H54 (cell line): ENCODE measurements at places on chromosomes 16 and 17.

- no peak for DNase-seq
These were observed 162.8 kb upstream of the TNRC6C start for GRCh38 chr17:77795685-77796084.

- DNase-seq, result no peak
These were observed 30.2 kb downstream of the SALL1 start for GRCh38 chr16:51120730-51121347.

GRCh38 chr16:80233097-80233835 is 307.5 kb upstream of the DYNLRB2 start:
- no peak for DNase-seq

GRCh38 chr16:50455288-50455845 is 86.6 kb upstream of the BRD7 start:
- DNase-seq, result no peak

GRCh38 chr17:10729334-10730193 is at the start of gene TMEM220:
TSS of gene TMEM220 (minus strand) at chr17:10730023. CDS start at chr17:10729851, 172 bp downstream.
- no peak for DNase-seq

- DNase-seq, result no peak
These were observed 3.6 kb downstream of the CDT1 start for GRCh38 chr16:88807142-88807625.

- DNase-seq, result no peak
These were observed 31.9 kb downstream of the MSI2 start for GRCh38 chr17:57288040-57288772.

DNA sequence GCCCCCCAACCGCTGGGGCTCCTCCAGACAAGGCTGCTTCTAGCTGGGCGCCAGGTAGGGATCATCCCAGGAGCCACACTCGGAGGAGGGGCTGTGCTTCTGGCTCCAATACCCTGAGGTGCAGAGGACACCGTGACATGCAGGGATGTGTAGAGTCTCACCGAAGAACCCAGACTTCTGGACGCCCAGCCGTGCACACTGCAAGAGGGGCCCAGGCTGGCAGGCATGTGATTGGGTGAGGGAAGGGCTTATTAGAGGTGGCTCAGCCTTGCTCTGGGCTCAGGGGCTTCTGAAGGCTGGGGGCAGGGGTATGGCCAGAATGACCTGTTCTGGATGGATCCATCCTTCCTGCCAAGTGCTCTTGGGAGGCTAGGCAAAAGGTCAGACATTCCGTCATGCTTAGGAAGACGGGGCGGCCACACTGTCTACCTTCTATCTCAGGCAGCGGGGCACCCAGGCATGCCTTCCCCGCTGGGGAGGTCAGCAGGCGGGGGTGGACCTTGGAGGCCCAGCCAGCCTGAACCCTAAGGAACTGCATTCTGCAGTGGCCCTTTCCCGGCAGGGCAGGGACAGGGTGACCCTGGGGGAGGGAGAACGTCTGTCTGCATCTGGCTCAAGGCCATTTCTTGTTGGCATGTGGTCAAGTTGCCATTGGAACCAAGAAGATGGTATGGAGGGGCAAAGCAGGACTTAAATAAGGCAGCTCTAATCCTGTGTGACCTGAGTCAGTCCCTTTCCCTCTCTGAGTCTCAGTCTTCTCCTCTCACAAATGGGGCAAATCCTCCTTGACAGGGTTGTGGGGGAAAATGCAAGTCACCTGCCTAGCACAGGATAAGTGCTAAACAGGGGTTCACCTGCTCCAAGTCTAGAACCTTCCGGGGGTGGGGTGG is 5.8 kb upstream of the ADGRG1 start:
- DNase-seq, result no peak

GRCh38 chr17:8476741-8477140 is 41.1 kb downstream of the NDEL1 start:
- DNase-seq, result no peak

DNA sequence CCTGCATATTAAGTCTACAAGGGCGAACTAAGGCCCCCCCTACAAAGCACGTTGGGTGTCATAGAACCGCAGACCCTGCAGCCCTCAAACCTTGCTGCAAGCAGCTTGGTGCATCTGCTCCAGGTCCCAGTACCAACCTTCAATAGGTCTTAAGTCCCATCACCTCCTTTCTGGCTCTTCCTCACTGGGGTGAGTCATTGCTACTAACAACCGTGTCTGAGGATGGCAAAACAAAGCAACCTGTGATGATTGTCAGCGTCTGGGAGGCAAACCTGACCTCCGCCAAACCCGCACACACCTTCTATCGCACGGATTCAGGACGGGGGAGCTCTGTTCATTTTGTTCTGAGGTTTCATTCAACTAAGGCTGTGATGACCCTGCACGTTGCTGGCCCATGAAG is 138.9 kb downstream of the SLC39A11 start:
- DNase-seq, result peak; percentile 37

GRCh38 chr16:28602529-28602928 is 5.7 kb upstream of the SULT1A2 start:
- no peak for DNase-seq

- DNase-seq, result no peak
These were observed 1023.4 kb upstream of the RBFOX1 start for GRCh38 chr16:6309271-6309670.

DNA sequence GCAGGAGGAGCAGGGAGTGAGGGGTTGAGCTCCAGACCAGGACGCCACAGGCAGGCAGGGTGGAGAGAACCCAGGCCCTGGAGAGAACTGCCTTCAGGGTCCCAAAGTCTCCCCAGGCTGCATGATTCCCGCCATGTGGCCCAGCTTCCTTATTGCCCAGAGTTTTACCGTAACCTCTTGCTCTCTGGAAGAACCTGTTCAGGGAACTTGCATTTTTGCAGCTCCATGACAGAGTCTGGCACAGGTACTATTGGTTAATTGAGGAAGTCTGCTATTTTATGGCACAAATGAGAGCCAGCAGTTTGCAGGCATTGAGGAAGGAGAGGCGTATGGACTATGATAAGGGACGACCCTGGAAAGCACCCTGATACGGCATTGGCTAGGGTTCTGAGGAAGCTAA is 11.6 kb upstream of the NOS2 start:
- DNase-seq, result no peak

DNA sequence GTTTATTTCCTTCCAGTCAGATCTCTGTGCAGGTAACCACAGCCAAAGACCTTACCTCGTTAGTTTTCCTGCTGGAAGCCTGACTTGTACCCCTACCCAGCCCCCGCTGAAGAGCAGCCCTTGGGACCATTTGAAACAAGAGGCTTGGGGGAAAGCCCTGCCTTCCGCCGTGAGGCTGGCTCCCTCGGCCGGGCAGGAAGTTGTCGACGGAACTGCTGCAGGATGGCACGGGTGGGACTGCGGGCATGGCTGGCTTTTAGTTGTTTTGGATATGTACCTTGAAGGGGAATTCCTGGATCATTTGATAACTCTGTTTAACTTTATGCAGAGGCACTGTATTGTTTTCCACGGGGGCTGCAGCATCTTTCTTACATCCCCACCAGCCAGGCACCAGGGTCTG is 49.0 kb upstream of the ENDOV start:
- DNase-seq, result no peak

- peak; percentile 36 for DNase-seq
These were observed 4.9 kb upstream of the ZNF267 start for GRCh38 chr16:31868691-31869167.

DNA sequence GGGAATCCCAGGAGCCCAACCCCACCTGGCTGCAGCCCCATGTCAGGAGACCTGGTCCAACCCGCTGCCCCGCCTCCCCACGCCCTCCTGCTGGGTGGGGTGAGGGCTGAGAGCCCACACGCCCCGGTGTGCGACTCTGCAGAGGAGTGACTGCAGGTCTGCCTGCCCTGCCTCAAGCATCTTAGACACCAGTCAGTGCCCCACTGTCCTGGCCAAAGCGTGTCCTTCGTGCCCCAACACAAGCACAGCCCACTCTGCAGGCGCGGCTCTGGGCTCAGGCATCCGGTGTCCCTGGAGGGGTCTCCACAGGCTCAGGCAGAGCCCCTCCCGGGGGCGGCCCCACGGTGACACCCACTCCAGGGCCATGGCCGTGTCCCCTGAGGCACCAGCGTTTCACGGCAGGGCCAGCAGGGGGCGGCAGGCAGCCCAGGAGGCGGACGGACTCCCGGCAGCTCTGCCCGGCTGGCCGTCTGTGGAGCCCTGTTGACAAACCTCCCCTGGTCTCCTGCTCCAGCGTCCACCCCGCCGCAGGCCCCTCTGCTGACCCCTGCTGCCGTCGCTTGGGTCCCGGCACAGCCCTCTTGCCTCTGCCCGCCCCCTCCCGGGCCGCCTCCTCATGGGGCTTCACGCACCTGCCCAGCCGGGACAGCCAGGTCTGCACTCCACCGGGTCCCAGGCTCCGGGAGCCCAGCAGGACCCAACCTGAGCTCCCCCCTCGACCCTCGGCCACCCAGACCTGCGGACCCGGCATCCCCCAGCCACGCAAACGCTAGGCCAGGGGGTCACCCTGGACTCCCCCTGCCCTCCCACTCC is 8.6 kb upstream of the UBE2I start:
- DNase-seq, result peak; percentile 77
